ENCODE measurements at places on chromosomes 1 and 21.
A peak's percentile ranks its signal among the peaks of the same experiment; 100 is the strongest.

- no peak for DNase-seq
These were observed 50.6 kb upstream of the SLC44A3 start for GRCh38 chr1:94769551-94769950.

DNA sequence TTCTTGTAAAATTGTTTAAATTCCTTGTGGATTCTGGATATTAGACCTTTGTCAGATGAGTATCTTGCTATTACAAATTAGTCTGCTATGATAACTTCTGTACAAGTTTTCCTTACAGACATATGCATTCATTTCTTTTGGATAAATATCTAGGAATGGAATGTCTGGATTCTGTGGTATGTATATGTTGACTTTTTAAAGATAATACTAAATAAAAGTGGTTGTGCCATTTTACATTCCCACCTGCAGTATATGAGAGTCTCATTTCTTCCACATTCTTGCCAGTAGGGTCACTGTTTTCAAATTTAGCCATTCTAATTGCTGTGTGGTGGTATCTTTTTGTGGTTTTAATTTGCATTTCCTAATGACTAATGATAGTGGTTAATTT is 53.9 kb downstream of the SYDE2 start:
- DNase-seq: no peak

- DNase-seq: no peak
These were observed 107.0 kb downstream of the GALNT2 start for GRCh38 chr1:230174041-230174440.

DNA sequence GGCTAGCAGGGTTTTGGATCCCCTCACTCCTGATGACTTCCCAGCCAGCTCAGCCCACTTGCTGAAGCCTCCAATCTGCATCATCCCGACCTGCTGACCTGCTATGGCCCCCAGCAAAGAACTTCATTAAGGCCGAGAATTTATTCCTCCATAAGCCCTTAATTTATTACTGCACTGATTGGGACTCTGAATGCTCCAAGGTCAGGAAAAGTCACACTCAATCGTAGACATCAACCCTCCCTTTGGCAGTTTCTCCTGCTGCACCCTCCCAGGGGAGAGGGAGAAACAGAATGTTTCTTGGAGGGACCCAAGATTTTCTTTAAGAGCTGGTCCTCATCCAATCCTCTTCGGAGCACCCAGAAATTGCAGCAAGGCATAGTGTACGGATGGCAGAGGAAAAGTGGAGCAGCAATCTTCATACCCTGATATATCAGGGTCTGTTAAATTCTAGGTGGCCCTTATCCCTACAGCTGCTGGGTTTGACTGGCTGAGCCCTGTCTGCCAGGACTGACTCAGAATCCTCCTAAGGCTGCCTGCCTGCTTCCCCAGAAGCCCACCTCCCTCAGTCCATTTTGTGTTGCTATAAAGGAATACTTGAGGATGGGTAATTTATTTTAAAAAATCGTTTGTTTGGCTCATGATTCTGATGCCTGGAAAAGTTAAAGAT is 62.2 kb downstream of the DMAP1 start:
- no peak for DNase-seq

DNA sequence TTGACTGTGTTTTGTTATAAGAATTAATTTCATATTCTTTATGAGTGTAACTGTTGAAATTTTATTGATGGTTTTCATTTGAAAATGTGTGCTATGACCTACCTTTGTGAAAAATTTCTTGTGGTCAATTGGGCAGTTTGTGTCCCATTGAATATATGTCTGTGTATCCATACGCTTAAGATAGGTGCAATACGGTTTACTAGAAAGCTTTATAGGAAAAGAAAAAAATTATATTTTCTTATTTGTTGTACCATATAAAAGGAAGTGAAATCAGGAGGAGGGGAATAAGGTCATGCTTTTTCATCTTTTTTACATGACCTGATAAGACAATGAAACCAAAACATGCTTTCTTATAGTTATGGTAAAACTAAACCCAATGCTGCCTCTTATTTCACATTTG is 807.7 kb downstream of the USP25 start:
- no peak for DNase-seq

GRCh38 chr1:24277420-24278169 is 41.6 kb upstream of the GRHL3 start:
- DNase-seq: peak; percentile 4

DNA sequence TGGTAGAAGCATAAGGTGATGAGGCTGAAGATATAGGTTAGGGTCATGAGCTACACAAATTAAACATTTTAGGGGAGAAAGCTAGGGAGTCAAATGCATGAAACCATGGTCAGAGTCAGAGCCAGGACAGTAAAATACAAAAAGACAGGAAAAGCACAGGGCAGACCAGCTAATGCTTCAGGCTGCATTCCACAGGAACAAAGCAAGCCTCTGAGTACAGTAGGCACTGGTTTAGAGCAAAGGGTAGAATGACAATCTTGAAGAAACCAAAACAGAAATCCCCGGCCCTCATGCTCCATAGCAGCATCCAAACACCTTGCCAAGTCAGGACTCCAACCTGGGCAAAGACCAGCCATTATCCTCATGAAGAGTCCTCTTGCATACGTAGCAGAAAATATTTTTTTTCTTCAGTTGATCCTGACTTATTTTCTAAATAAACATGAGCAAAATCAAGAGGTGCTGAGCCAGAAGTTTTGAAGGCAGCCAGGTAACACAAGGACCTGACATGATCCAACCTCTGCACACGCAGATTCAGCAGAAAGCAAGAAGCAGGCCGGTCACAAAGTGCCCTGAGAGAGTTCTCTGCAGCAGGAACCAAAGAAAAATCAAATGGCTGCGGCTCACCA is 273.1 kb downstream of the TTLL7 start:
- no peak for DNase-seq

GRCh38 chr1:16063921-16064320 is 9.5 kb downstream of the FAM131C start:
- DNase-seq: no peak

DNA sequence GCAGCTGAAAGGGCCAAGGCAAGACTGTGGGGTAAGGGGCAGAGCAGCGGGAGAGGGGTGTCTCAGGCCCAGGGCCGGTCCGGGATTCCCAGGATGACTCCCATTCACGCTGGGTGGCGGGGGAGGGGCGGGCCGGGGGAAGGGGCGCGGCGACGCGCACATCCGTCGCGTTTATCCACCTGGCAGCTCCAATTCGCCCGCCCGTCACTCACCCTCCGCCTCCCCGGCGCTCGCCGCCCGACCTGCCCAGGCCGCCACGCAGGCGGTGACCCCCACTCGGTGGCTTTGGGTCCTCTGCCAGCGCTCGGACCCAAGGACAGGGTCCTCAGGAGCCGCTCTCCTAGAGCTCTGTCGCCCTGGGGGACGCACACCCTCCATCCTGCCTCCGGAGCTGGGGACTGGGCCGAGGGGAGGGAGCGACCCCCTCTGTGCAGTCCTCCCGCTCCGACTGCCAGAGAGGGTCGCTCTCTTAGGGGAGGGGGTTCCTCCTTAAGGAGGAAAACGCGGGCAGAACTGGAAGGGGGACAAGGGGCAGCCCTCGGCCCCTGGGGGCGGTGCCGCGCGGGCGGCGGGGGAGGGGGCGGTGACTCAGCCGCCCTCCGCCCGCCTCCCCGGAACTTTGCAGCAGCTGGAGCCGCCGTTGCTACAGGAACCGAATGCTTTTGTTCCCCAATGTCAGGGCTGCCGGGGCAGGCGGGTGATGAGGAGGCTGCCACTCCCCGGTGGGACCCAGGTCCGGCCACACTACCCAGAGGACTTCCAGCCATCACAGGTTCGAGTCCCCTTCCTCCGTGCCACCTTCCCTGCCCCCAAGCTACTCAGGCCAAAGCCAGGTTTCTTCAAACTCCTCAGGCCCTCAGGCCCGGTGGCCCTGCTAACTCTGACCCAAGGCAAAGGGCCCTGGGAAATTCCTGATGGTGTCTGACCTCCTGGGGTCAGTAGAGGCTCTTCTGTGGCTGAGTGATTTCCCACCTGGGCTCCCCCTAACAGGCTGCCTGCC is 3.4 kb downstream of the ADGRB2 start:
- peak; percentile 77 for DNase-seq

DNA sequence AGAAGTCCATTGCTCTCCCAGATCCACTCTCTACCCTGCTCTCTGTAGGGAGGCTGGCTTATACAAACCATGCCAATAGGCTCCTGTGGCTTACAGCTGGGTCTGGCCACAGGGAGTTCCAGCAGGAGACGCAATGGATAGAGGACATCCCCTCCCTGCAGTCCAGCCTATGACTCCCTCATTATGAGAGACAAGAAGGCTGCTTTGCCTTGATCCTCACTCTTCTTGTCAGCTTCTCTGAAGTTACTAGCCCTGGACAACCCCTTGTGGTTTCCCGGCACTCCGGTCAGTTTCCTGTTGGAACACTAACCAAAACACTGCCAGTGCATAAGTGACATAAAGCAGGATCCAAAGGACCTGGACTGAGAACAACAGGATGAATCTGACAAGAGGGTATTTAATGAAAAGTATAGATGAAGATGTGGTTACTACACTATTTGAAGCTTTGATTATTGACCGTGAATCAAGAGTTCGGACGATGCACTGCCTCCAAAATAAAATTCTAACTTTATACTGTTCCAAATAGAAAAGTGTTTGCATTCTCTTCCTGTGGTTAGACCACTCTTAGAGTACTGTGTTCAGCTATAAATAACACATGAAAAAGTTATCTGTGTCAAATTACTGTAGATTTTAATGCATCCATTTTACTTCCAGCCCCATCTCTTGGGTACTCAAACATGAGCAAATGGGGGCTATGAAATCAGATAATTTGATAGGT is 32.7 kb upstream of the ZNF326 start:
- DNase-seq: no peak
